Activated T-helper 2 cell treated with anti-CD3 and anti-CD28 coated beads, Interferon-gamma antibody, Interleukin-2, Interleukin-4, amounts not matched to agents 10 μg/mL and 5 μg/mL and 100 μg/mL, durations not matched to agents 14 hours and 24 hours and 36 hours (primary cell): ENCODE measurements at places on chromosomes 16 and 17. TPM values are rescaled to one million over a fixed set of nuclear protein-coding genes. Genes with fewer than 3 reads are reported as not detected.

Gene C16orf92
- total RNA-seq = not detected in 2 replicates

GRCh38 chr17:56793531-56793930, 40.2 kb downstream of the C17orf67 start:
- no peak overlapping the region for H3K27ac ChIP-seq
- peaks cover 18% of the 10 kb centered on the region for H3K36me3 ChIP-seq
- H3K4me3 ChIP-seq = no peak overlapping the region

- no peak overlapping the region for H3K27ac ChIP-seq
- no peaks in the 10 kb centered on the region for H3K36me3 ChIP-seq
- H3K4me1 ChIP-seq = no peaks in the 10 kb centered on the region
- H3K27me3 ChIP-seq = no peaks in the 10 kb centered on the region
These were observed 21.4 kb downstream of the CDRT4 start for GRCh38 chr17:15446036-15446435.

DNA sequence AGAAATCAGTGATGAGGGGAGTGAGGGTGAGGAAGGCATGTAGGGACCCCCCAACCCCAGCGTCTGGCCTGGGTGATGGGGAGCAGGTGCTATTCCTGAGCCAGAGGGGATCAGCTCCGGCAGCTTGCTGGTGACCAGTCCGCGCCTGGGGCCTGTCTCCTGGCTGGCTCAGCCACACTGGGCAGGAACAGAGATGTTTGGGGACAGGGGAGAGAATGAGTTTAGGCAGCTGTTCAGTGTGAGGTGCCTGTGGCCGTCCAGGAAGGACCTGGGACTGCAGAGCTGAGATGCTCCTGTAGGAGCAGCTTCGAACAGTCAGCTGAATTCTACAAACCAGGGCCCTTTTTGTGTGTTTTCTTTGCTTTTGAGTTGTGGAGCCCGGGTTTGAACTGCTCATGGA, 23.2 kb upstream of the SPNS2 start:
- H3K4me3 ChIP-seq = no peak overlapping the region
- no peaks in the 10 kb centered on the region for H3K36me3 ChIP-seq
- H3K4me1 ChIP-seq = peaks cover 9% of the 10 kb centered on the region

- no peak for DNase-seq
- no peaks in the 10 kb centered on the region for H3K4me1 ChIP-seq
- no peak overlapping the region for H3K4me3 ChIP-seq
- H3K27ac ChIP-seq = no peak overlapping the region
- H3K27me3 ChIP-seq = no peaks in the 10 kb centered on the region
These were observed 60.7 kb downstream of the HS3ST3A1 start for GRCh38 chr17:13541032-13541480.

- H3K36me3 ChIP-seq = peaks cover 7% of the 10 kb centered on the region
- peaks cover 2% of the 10 kb centered on the region for H3K27me3 ChIP-seq
- H3K4me3 ChIP-seq = no peak overlapping the region
- DNase-seq = no peak
These were observed 152.0 kb downstream of the KCNJ12 start for GRCh38 chr17:21528031-21528695.

- peak overlapping the region; percentile 38 for H3K27ac ChIP-seq
- H3K36me3 ChIP-seq = peaks cover 84% of the 10 kb centered on the region
- peak overlapping the region; percentile 37 for H3K4me3 ChIP-seq
These were observed 12.1 kb downstream of the CD300A start for GRCh38 chr17:74478420-74479100.

Gene FOXF1
- not detected in 2 replicates for total RNA-seq

Gene MEOX1
- 1.4 and 1.8 TPM in 2 replicates for total RNA-seq

Gene PRSS33
- not detected in 2 replicates for total RNA-seq

DNA sequence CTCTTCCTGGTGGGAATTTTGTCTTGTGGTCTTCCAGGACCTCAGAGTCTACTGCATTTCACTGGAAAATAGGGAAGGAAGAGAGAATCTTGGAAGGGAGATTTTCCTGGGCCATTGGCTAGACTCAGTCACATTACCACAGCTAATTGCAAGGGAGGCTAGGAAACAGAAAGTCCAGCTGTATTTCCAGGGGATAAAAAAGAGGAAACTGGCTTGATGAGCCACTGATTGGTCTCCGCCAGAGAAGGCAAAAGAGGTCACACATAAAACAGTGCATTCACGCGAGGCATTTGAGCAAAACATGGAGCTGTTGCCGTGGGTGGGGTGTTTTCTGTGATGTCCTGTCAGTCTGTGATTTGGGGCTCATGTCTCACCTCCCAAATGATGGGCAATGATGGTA, 345.3 kb downstream of the FOXL1 start:
- H3K4me3 ChIP-seq = no peak overlapping the region
- H3K27ac ChIP-seq = no peak overlapping the region
- DNase-seq = no peak
- H3K4me1 ChIP-seq = no peaks in the 10 kb centered on the region

DNA sequence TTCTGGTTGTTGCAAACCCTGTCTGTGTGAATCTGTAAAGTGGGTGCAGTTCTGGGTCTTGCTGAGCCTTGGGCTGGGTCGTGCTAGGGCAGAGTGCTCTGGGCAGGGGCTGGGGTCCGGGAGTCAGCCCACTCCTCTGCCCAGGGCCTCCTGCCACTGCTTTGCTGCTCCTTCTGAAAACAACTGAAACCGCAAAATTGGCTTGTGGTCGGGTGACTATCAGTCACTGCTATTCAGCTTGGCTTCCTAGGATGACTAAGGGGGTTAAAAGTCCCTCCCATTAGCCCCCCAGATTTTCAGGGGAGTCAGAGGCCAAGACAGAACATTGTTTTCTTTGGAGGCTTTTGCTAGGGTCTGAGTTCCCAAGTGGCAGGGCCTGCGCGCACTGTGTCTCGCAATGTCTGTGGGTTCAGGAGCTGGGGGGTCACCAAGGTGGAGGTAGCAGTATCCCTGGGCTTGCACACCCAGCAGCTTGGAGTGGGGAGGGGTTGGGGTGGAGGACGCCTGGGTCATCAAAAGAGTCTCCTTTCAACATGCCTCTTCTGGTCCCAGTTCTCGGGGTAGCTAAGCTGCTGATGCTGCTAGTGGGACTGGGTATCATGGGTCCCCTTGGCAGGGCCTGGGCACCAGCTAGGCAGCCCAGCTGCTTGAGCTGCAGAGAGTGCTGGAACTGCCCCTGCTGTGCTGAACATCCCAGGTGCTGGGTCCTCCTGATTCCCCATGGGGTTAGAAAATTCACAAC, 13.5 kb upstream of the TBX21 start:
- H3K27me3 ChIP-seq = no peaks in the 10 kb centered on the region
- H3K4me1 ChIP-seq = peaks cover 72% of the 10 kb centered on the region
- peak overlapping the region; percentile 95 for H3K27ac ChIP-seq
- DNase-seq = peak; percentile 61
- H3K36me3 ChIP-seq = no peaks in the 10 kb centered on the region
- peak overlapping the region; percentile 65 for H3K4me3 ChIP-seq

DNA sequence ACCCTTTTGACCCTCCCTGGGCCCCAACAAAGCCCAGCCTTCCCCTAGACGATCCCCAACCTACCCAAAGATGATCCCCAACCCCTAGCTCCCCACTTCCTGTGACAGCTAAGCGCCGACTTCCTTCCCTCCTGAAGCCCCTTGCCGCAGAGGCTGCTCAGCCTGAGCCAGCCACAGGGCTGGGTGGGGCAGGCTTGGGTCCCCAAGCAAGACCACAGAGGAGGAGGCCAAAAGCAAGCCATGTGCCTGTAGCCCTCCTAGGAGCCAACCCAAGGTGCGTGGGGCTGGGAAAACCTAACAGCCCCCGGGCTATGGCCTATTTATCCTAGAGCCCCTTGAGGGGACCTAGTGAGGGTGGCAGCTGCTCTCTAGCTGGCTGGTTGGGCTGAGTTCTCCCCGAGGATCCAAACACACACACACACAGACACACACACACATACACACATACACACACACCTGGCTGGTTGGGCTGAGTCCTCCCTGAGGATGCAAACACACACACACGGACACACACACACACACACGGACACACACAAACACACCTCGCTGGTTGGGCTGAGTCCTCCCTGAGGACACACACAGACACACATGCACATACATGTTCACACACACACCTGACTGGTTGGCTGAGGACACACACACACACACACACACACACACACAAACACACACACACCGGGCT, 4.8 kb downstream of the ARRB2 start:
- peaks cover 68% of the 10 kb centered on the region for H3K36me3 ChIP-seq
- H3K27me3 ChIP-seq = no peaks in the 10 kb centered on the region
- DNase-seq = peak; percentile 52
- peaks cover 34% of the 10 kb centered on the region for H3K4me1 ChIP-seq
- peak overlapping the region; percentile 78 for H3K27ac ChIP-seq
- H3K4me3 ChIP-seq = peak overlapping the region; percentile 78

- H3K27me3 ChIP-seq = peaks cover 21% of the 10 kb centered on the region
- no peak overlapping the region for H3K27ac ChIP-seq
- H3K4me3 ChIP-seq = peak overlapping the region; percentile 58
- DNase-seq = peak; percentile 80
- H3K36me3 ChIP-seq = no peaks in the 10 kb centered on the region
These were observed 6.8 kb upstream of the NOTUM start for GRCh38 chr17:81967533-81968395.

GRCh38 chr17:46121841-46122485, 71.3 kb downstream of the KANSL1 start:
- no peaks in the 10 kb centered on the region for H3K27me3 ChIP-seq
- H3K4me1 ChIP-seq = peaks cover 41% of the 10 kb centered on the region
- H3K36me3 ChIP-seq = peaks cover 24% of the 10 kb centered on the region

- no peak overlapping the region for H3K4me3 ChIP-seq
- H3K4me1 ChIP-seq = peaks cover 4% of the 10 kb centered on the region
- no peaks in the 10 kb centered on the region for H3K36me3 ChIP-seq
- H3K27me3 ChIP-seq = no peaks in the 10 kb centered on the region
These were observed 28.4 kb upstream of the MRTFB start for GRCh38 chr16:14042706-14043105.
